Cortex of kidney (tissue), 1 donor: ENCODE measurements at places on chromosomes 7 and 10.

- no peak for DNase-seq
Measured at GRCh38 chr10:114624951-114625780, 32.9 kb downstream of the ABLIM1 start.

DNA sequence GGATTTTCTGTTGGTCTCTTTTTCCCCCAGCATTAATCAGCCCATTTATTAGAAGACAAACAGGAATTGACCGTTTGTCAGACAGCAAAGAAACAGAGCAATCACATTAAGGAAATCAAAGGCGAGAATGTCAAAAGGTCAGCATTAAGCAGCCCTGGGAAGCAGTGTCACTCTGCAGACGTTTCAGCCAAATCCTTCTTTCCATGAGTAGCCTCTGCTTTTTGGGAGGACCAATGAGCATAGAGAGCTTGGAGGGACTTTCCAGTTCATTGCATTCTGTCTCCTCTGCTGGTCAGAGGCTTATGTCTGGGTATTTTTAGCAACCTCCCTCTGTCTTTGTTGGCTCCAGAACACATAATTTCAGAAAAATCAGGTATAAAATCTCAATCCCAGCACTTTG, 481.4 kb downstream of the GALNT17 start:
- no peak for DNase-seq

DNA sequence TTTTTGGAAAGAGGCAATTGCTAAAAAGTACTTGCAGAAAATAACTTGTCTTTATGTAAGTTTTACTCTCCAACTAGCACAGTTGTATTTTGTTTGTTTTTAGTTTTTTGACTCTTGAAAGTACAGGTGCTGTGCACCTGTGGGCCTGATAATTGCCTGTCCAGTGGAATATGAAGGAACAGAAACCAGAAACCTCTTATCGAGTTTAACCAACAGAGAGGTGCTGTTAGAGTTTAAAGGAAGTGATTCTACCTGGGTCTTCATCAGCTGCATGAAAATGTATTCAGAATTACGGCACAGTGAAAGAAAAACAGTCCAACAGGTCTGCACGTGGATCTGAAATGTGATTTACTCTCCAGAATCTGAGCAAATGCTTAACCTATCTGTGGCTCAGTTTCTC, 326.6 kb upstream of the POM121L12 start:
- no peak for DNase-seq

DNA sequence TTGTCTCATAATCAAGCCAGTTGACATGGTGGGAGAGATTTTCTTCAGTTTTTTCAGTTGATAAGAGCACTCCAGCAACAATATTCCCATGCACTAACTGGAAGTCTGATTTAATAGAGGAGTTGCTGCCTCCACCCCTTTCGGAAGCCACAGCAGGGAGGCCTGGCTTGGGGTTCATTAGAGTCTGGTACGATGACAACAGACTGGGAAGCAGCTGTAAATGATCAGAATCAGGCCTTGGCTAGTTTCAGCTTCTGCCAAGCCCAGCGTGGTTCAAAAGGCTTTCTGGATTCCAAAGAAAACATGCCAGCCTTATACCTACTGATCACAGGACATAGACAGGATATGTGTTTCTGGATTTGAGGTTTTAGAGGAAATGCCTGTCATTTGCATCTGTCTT, 274.0 kb downstream of the CSTF2T start:
- no peak for DNase-seq

- DNase-seq = no peak
Measured at GRCh38 chr7:42091461-42092291, 145.3 kb downstream of the GLI3 start.

- no peak for DNase-seq
Measured at GRCh38 chr10:13080643-13081042, 19.3 kb upstream of the OPTN start.

DNA sequence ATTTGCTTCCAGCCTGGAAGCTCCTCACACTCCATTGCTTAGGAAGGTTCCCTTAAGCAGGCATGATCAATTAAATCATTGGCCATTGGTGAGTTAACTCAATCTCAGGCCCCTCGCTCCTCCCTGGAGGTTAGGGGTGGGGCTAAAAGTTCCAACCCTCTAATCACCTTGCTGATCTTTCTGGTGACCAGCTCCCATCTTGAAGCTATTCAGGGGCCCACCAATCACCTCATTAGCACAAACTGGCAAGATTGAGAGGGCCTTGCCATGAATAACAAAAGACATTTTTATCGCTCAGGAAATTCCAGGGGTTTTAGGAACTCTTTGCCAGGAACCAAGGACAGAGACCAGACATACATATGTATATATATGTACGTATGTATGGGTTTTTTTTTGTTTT, 58.4 kb downstream of the AGK start:
- DNase-seq = no peak

DNA sequence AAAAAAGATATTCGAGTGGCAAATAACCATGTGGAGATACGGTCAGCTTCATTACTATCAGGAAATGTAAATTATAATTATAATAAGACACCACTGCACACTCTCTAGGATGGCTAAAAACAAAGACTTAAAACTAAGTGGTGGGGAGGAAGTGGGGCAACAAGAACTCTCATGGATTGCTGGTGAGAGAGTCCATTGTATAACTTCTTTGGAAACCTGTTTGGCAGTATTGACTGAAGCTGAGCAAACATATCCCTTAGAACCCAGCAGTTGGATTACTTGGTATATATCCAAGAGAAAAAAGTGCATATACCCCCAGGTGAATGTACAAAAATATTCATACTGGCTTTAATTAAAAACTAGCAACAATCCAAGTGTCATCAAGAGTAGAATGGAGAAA, 133.7 kb upstream of the CTBP2 start:
- no peak for DNase-seq
